ENCODE measurements at places on chromosomes 12 and 14.

- DNase-seq = no peak
Measured at GRCh38 chr12:24996102-24996797, 47.3 kb upstream of the BCAT1 start.

DNA sequence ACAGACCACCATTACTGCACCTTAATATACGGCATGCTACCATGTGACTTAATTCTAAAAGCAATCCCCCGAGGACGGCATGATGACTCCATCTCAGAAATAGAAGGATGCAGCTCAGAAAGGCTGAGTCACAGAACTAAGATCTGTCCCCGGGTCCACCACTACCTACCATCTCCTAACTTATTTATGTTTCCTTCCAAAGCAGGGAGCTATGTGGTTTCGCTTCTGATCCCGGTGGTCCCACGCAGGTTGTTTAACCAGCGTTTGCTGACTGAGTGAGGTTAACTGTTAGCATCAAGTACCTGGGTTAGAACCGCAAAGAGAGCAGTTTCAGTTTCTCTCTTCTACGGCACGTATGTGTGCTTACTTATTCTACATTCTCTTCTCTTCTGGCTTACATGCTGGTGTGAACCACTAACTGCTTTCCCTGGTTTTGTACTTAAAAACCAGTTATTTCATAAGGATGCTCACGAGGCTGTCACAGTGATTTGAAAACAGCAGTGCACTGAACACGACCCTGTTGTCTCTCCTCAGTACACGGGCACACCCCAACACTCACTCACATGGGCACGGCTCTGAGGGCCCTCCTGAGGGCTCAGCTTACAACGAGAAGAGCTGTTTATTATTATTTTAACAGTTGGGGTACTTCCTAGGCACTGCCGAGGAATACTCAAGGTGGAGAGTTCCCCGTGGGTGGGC lies 66.7 kb downstream of the CCDC88C start:
- DNase-seq = no peak

- no peak for DNase-seq
Measured at GRCh38 chr12:127560041-127560478, 706.9 kb upstream of the TMEM132C start.

- DNase-seq = peak; percentile 27
Measured at GRCh38 chr14:28321475-28322244, 444.9 kb upstream of the FOXG1 start.

- no peak for DNase-seq
Measured at GRCh38 chr12:111600205-111600642, 1.1 kb upstream of the ATXN2 start.

DNA sequence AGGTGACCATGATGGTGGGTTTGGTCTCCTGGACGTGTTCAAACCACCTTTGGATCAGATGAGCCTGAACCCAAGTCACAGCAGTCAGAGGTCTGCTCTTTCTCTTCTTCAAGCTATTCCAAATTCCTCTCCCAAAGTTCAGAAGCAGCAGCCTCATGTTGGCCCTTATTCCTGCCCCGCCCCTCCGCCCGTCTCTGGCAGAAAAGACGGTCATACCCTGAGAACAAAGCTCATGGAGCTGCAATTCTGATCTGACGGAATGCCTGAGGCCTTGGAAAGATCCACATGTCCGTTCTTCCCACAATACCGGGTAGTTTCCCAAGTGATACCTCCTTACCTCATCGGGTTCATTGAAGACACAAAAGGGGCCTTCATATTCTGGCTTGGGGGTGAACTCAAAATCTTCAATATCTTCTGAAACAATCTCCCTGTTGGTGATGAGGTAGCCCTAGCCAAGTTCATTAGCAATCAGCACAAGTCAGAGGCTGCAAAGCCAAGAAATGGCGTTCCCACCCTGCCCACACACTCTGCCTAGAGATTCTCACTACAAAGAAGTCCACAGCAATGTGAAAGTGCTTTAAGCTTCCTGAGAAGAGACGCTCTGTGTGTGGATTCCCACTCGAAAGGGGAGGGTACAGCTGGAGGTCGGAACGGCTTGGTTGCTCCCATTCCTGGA lies 11.2 kb downstream of the POLE start:
- DNase-seq = no peak

GRCh38 chr12:33423706-33424105 lies 15.9 kb downstream of the SYT10 start:
- no peak for DNase-seq

- DNase-seq = no peak
Measured at GRCh38 chr12:128872303-128872702, 19.0 kb downstream of the GLT1D1 start.

DNA sequence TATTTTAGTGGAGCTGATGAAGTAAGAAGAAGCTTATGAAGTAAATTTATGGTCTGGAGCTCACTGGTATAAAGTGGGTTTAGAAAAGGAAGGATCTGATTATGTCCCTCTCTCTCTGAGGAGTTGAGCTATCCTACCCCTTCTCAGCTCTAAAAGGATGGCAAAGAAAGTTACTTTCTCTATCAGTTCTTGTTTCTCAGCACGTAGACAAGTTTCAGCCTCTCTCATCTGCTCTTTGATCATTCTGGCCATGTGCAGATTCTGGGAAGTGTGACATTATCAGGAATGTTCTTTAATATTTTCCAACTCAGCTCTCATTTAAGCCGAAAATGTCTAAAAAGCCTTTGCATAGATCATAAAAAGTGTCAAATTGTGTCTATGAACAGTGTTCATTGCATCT lies 5.8 kb upstream of the EGLN3 start:
- no peak for DNase-seq

GRCh38 chr14:52891800-52892199 lies 59.0 kb downstream of the FERMT2 start:
- no peak for DNase-seq

- no peak for DNase-seq
Measured at GRCh38 chr12:119322301-119322723, 12.2 kb upstream of the CCDC60 start.

DNA sequence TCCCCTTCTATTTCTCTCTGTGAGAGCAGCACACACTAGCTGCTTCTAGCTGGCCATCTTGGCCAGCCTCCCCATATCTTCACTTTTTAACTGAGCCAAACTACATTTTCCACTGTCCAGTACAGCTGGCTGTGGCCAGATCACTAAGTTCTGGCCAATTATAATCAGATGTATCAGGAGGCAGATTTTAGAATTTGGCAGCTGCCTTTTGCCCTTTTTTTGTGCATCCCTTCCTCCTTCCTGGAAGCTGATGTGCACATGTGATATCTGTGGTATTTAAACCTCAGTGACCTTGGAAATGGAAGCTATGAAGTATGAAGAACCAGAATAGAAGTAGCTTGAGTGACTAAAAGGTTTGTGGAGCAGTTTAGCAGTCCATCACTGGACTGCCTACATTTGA lies 49.8 kb upstream of the ANO6 start:
- DNase-seq = no peak

- no peak for DNase-seq
Measured at GRCh38 chr14:54138024-54138353, 181.4 kb upstream of the BMP4 start.

DNA sequence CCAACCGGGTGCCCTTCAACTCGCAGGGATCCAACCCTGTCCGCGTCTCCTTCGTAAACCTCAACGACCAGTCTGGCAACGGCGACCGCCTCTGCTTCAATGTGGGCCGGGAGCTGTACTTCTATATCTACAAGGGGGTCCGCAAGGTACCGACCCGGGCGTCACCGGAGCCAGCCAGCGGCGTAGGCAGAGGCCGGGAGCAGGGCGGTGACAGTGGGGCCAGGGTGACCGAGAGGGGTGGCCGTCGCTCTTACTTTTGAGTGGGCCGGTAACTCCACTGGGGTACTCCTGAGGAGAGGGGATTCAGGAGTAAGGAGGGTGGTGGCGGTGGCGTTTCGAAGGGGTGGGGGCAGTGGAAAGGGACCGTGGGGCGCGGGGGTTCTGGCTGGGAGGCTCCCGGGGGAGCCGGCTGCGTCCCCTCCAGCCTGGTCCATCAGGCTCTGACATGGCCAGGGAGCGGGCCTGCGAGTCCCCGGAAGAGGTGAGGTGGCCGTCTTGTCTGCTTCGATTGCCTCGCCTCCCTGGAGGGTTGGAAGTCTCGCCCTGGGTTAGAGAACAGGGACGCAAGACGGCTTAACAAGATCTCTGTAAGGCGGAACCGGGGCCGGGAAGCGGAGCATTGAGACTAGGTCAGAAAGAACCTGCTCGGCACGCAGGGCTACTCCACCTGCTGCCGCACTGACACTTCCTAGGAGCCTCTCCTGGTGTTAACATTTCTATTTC lies 491 bp downstream of the WDR20 start:
- DNase-seq = peak; percentile 49

GRCh38 chr12:27424631-27425230 lies 21.8 kb upstream of the SMCO2 start:
- DNase-seq = peak; percentile 38

DNA sequence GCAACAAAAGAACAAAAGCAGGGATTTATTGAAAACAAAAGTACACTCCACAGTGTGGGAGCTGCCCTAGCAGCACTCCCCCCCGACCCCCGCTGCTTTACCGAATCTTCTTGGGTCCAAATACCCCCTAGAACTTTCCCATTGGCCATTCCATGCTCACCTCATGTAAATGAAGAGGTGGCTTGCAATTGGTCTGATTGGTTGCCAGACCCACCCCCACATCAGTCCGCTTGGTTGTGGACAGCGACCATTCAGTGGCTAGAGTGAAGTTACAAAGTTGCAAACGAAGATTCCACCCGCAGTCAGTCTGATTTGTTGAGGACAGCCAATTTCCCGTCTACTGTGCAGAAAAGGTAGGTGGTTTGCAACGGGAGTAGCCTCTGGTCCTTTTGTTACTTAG lies 3.9 kb downstream of the STYX start:
- no peak for DNase-seq

- no peak for DNase-seq
Measured at GRCh38 chr12:53005215-53005985, 856 bp upstream of the EIF4B start.

- no peak for DNase-seq
Measured at GRCh38 chr12:40569626-40570179, 122.5 kb upstream of the CNTN1 start.

GRCh38 chr12:58703866-58704265 lies 216.4 kb downstream of the LRIG3 start:
- no peak for DNase-seq

DNA sequence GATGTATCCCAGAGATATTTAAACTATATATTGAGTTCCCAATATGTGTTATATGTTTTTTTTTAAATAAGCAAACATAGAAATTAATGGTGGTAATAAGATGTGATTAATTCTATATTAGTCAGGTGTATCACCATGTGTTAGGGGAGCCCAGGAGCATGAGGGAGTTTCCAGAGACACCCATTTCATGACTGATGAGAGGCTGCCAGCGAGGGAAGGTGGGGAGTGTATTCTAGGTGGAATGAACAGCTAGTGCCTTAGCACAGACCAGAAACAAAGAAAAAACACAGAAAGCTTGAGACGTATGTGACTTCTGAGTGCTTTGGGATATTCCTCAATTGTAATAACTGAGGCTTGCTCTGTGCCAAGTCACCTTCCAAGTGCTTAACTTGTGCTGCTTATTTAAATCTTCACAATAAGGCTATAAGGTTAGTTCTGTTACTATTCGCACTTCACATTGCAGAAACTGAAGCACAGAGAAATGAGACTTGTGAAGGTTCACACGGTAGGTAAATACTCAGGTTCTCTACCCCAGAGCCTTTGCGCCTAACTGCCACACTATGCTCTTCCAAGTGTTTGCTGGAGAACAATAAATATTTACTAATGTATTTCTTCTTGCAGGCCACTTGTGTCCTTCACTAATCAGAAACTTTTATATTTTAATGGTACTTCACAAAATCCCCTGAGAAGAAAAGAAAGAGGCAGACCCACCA lies 17.9 kb upstream of the MGP start:
- DNase-seq = peak; percentile 20

DNA sequence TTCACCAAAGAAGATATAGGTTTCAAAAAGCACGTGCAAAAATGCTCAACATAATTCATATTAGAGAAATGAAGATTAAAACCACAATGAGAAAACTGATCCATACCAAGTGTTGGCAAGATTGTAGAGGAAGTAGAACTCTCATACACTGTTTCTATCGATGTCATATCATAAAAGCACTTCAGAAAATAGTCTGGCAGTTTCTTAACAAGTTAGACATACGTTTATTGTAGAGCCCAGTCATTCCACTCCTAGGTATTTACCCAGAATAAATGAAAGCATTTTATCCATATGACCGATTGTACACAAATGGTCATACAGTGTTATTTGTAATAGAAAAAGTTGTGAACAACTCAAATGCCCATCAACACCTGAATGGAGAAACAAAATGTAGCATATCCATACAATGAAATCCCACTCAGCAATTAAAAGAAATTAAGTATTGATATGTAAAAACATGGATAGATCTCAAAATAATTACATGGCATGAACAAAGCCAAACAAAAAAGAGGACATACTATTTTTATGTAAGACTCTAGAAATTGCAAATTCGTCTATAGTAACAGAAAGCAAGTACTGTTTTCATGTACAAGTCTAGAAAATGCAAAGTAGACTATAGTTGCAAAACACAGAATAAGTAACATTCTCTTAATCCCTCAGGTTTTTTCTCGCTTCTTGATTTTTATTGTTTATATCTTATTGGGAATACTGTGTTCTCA lies 41.0 kb downstream of the USP15 start:
- no peak for DNase-seq

DNA sequence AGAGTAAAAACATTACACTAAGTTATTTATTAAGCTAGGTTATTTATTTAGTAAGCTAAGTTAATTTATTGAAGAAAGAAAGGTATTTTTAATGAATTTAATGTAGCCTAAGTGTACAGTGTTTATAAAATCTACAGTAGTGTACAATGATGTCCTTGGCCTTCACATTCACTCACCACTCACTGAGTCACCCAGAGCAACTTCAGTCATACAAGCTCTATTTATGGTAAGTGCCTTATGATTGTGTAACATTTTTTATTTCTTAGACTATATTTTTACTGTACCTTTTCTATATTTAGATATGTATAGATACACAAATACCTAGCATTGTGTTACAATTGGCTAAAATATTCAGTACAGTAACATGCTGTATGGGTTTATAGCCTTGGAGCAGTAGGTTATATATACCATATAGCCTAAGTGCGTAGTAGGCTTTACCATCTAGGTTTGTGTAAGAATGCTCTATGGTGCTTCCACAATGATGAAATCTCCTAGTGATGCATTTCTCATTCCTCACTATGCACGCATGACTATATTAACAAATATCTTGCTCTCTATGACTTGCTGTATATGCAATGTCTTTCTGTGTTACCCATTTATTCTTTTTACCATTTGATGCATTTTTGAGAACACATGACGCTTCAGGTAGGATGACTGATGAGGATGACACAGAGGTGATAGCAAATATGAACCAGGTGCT lies 309.6 kb upstream of the ATXN7L3B start:
- DNase-seq = peak; percentile 6

- no peak for DNase-seq
Measured at GRCh38 chr12:47234576-47235141, 154.9 kb upstream of the AMIGO2 start.

DNA sequence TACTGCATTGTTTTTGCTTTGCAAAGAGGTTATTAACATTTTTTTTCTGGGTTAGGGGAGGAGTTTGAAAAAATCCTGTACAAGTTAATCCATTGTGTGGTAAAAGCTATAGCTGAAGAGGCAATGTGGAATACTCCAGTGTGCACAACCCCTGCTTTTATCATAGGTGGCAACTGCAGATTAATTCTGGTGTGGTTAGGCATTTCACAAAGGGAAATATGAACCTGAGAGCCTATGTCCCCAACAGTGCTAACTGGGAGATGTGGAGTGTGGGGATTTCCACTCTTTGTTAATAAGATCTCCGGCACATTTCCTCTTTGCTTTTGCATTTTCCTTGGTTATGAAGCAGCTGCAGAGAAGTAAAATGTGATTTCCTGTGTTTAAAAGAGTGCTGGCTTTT lies 33.6 kb downstream of the PRORP start:
- peak; percentile 78 for DNase-seq

- peak; percentile 37 for DNase-seq
Measured at GRCh38 chr12:31482816-31483215, 108.1 kb downstream of the DENND5B start.
